ENCODE measurements at places on chromosomes 3 and 15. TPM values are rescaled to one million over a fixed set of nuclear protein-coding genes. Genes with fewer than 3 reads are reported as not detected.

The ARGFX gene
- not detected for total RNA-seq

The SERINC4 gene
- total RNA-seq, result 0.13 TPM

The SQOR gene
- 39.9 TPM for total RNA-seq

The IGSF10 gene
- total RNA-seq, result 0.05 TPM

The HESX1 gene
- total RNA-seq, result 2.7 TPM

The CYFIP1 gene
- total RNA-seq, result 43.7 TPM

The OR5H6 gene
- not detected for total RNA-seq

The SELENOT gene
- total RNA-seq, result 111 TPM

The KLHL6 gene
- total RNA-seq, result 29.7 TPM

The RYR3 gene
- total RNA-seq, result not detected

GRCh38 chr15:99176757-99177156 lies 71.9 kb downstream of the SYNM start:
- no peak for DNase-seq
- H3K27ac ChIP-seq, result no peak overlapping the region
- no peaks in the 10 kb centered on the region for H3K4me1 ChIP-seq
- no peaks in the 10 kb centered on the region for H3K27me3 ChIP-seq

- H3K4me1 ChIP-seq, result peaks cover 3% of the 10 kb centered on the region
- DNase-seq, result no peak
- no peaks in the 10 kb centered on the region for H3K27me3 ChIP-seq
- H3K27ac ChIP-seq, result no peak overlapping the region
- H3K4me3 ChIP-seq, result no peak overlapping the region
Observed at GRCh38 chr3:136630915-136631314, 121.3 kb downstream of the STAG1 start.

- H3K27ac ChIP-seq, result no peak overlapping the region
- H3K27me3 ChIP-seq, result no peaks in the 10 kb centered on the region
- no peak overlapping the region for H3K4me3 ChIP-seq
- H3K4me1 ChIP-seq, result peaks cover 9% of the 10 kb centered on the region
- DNase-seq, result no peak
- no peaks in the 10 kb centered on the region for H3K36me3 ChIP-seq
Observed at GRCh38 chr3:169512991-169513390, 150.5 kb downstream of the MECOM start.

- H3K4me3 ChIP-seq, result no peak overlapping the region
- DNase-seq, result no peak
- H3K27ac ChIP-seq, result no peak overlapping the region
- H3K36me3 ChIP-seq, result peaks cover 6% of the 10 kb centered on the region
Observed at GRCh38 chr3:184339001-184339400, 1.6 kb downstream of the FAM131A start.

GRCh38 chr3:149020839-149021252 lies 29.5 kb downstream of the GYG1 start:
- H3K36me3 ChIP-seq, result peaks cover 18% of the 10 kb centered on the region
- DNase-seq, result no peak
- no peaks in the 10 kb centered on the region for H3K4me1 ChIP-seq
- H3K27me3 ChIP-seq, result no peaks in the 10 kb centered on the region

DNA sequence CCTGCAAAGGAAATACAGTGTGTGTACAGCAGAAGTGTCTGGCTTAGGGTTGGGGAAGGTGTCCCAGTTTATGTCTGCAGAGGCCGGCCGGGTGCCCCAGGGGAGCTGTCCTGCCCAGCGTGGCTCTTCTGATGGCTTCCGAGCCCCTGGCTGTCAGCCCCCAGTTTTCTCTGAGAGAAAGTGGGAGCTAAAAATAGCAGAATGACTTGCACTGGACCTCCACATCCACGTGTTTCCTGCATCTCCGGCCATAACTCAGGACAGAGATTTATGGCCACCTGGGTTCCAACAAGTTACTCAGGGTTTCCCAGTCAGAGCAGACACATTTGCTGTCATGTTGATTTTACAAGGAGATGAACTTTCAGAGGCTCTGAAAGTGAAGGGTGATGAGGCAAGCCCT lies 192.0 kb downstream of the ATP10A start:
- no peaks in the 10 kb centered on the region for H3K27me3 ChIP-seq
- H3K36me3 ChIP-seq, result no peaks in the 10 kb centered on the region
- H3K4me3 ChIP-seq, result no peak overlapping the region
- no peak overlapping the region for H3K27ac ChIP-seq

DNA sequence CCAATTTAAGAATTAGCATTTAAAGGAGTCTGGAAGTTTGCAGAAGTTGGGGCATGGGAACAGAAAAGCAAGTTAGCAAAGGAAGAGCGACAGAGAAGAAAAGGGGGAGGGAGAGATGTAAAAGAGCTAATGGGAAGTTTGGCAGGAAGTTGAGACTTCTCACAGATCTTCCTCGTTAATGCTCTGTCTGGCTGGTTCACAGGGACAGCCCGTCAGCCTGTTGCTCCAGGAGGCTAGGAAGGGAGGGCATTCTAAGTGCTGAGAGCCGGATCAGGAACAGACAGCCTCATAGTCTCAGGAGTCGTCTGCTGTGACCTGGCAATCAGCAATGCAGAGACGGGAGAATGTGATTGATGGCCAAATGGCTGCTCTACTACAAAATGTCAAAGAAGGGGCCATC lies 150.3 kb downstream of the AGBL1 start:
- no peak for DNase-seq
- no peaks in the 10 kb centered on the region for H3K36me3 ChIP-seq
- H3K27me3 ChIP-seq, result no peaks in the 10 kb centered on the region
- H3K4me1 ChIP-seq, result no peaks in the 10 kb centered on the region
- H3K4me3 ChIP-seq, result no peak overlapping the region
- H3K27ac ChIP-seq, result no peak overlapping the region

- no peak overlapping the region for H3K4me3 ChIP-seq
- no peaks in the 10 kb centered on the region for H3K36me3 ChIP-seq
- H3K27ac ChIP-seq, result no peak overlapping the region
Observed at GRCh38 chr3:180004542-180004941, 32.2 kb downstream of the PEX5L start.

DNA sequence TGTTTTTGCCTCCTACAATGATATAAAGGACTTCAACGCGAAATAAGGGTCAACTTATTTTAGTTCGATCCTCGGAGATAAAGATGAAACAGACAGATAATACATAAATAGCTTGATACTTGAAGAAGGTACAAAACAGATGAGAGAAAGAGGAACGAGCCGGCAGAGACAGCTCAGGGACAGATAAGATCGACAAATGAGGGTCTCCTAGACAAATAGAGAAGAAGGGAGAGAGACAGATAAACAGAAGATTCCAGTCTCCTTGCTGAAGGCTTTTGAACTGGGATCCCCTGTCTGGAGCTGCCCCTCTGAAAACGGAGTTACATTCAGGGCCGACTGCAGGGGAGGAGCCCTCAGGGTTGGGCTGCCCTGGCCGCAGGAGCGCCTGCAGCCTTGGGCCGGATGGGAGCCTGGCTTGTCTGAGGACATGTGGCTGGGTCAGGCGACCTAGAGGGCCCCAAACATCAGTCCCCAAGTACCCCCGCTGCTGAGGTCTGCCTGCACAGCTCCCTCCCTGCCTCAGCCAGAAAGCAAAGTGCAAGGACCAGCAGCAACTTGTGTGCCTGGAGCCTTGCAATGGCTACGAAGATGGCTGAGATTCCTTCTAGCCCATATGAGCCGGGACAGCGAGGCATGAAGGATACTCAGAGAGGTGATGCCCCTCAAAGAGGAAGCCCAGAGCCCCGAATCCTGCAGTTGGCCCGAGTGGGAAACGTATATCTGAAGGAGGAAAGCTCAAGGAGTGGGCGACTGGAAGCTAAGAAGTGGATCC lies 926 bp upstream of the SKOR1 start:
- no peaks in the 10 kb centered on the region for H3K4me1 ChIP-seq
- H3K36me3 ChIP-seq, result no peaks in the 10 kb centered on the region
- peaks cover 33% of the 10 kb centered on the region for H3K27me3 ChIP-seq
- H3K27ac ChIP-seq, result no peak overlapping the region
- no peak for DNase-seq

DNA sequence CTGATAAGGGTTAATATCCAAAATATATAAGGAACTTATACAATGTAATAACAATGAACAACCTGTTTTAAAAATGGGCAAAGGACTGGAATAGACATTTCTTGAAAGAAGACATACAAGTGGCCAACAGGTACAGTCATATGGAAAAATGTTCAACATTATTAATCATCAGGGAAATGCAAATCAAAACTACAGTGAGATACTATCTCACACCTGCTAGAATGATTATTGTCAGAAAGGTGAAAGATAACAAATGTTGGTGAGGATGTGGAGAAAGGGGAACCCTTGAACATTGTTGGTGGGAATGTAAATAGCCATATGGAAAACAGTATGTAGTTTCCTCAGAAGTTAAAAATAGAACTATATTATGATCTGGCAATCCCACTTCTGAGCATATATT lies 20.4 kb downstream of the GOLM2 start:
- H3K27ac ChIP-seq, result peak overlapping the region; percentile 83
- DNase-seq, result no peak
- H3K36me3 ChIP-seq, result no peaks in the 10 kb centered on the region

DNA sequence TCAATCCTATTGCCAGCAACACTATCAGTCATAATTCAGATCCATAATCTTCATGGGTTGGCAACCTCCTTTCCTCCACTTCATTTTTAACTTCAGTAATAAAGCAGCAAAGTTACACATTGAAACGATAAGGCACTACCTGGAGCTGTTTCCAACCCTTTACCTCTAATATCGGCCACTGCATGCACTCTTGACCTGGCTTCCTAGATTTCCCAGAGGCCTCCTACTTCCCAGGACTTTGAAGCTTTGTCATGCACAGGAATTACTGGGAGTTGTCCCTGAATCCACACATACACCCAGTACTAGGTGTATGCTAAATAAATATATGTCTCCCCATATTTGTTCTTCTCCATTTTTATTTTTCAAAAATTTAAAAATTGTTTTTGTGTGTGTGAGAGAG lies 126.1 kb downstream of the PLD1 start:
- H3K4me1 ChIP-seq, result no peaks in the 10 kb centered on the region
- H3K36me3 ChIP-seq, result no peaks in the 10 kb centered on the region
- no peaks in the 10 kb centered on the region for H3K27me3 ChIP-seq
- no peak overlapping the region for H3K4me3 ChIP-seq
- DNase-seq, result no peak

- no peaks in the 10 kb centered on the region for H3K27me3 ChIP-seq
- no peaks in the 10 kb centered on the region for H3K4me1 ChIP-seq
- no peaks in the 10 kb centered on the region for H3K36me3 ChIP-seq
Observed at GRCh38 chr3:7508821-7509220, 647.9 kb downstream of the GRM7 start.

- no peak overlapping the region for H3K4me3 ChIP-seq
- H3K27me3 ChIP-seq, result no peaks in the 10 kb centered on the region
- DNase-seq, result no peak
- no peaks in the 10 kb centered on the region for H3K4me1 ChIP-seq
- H3K36me3 ChIP-seq, result no peaks in the 10 kb centered on the region
Observed at GRCh38 chr3:111269777-111270176, 198.2 kb downstream of the NECTIN3 start.

- no peaks in the 10 kb centered on the region for H3K4me1 ChIP-seq
- no peak overlapping the region for H3K27ac ChIP-seq
- no peak for DNase-seq
- H3K4me3 ChIP-seq, result no peak overlapping the region
Observed at GRCh38 chr3:40780291-40780924, 255.6 kb downstream of the ZNF621 start.

DNA sequence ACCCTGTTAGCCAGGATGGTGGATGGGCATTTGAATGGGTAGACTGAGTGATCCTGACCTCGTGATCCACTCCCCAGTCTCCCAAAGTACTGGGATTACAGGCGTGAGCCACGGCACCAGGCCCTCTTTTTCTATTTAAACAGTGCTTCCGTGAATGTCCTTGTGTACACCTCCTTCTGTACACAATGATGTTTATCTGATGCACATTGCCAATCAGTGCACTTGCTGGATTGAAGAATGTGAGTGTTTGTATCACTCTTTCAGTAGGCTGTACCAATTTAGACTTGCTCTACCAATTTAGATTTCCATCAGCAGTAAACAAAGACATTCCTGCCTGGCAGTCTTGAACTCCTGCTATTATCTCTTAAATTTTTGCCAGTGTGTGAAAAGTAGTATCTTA lies 8.9 kb upstream of the ZNF619 start:
- no peak overlapping the region for H3K4me3 ChIP-seq
- no peak overlapping the region for H3K27ac ChIP-seq
- no peak for DNase-seq
- no peaks in the 10 kb centered on the region for H3K4me1 ChIP-seq
- H3K36me3 ChIP-seq, result peaks cover 2% of the 10 kb centered on the region
- no peaks in the 10 kb centered on the region for H3K27me3 ChIP-seq

GRCh38 chr15:29092376-29093064 lies 177.1 kb downstream of the NSMCE3 start:
- DNase-seq, result no peak
- H3K36me3 ChIP-seq, result no peaks in the 10 kb centered on the region

- no peak for DNase-seq
- no peaks in the 10 kb centered on the region for H3K36me3 ChIP-seq
- no peaks in the 10 kb centered on the region for H3K4me1 ChIP-seq
Observed at GRCh38 chr3:103818800-103819199, 1384.0 kb downstream of the ZPLD1 start.
